Kidney (tissue), 22 donors: ENCODE measurements at places on chromosomes 2 and 18. TPM values are rescaled to one million over a fixed set of nuclear protein-coding genes. Genes with fewer than 3 reads are reported as not detected.

The KIF1A gene
- polyA plus RNA-seq, result 0.58 TPM

DNA sequence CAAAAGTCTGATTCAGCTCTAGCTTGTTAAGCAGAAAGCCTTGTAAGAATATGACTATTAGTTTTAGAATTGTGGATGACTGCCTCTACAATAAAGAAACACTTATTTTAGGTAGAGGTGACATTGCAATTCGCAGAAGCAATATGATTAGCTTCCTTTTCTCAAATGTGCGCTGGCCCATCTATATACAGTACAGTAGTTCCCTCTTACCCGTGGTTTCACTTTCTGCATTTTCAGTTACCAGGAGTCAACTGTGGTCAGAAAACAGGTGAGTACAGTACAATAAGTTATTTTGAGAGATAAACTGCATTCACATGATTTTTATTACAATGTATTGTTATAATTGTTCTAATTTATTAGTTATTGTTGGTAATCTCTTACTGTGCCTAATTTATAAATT, 405.1 kb downstream of the GPD2 start:
- no peak for DNase-seq

The MALL gene
- 9.7 TPM for polyA plus RNA-seq

- DNase-seq, result no peak
These were observed 15.6 kb downstream of the CEBPZOS start for GRCh38 chr2:37211939-37212338.
